CD4-positive, alpha-beta T cell (primary cell): ENCODE measurements at places on chromosomes 16 and 17.

DNA sequence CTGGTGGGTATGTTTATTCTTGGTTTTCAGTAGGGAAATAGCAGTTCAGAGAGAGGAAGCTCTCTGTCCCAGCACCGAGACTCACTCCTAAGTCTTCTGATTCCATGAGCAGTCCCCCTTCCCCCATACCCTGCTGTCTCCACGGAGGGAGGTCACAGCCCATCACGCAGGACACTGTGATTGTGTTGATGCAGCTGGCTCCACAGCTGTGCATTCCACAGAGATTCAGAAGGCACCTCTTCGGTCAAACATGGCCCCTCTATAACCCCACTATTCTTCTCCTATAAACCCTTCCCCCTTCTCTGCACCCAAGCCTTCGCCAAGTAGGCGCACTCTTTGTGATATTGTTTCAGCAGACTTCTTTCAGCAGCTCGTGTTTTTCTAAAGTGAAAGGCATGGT lies 104.3 kb upstream of the HLF start:
- no peak for DNase-seq

GRCh38 chr16:52054326-52054725 lies 492.6 kb downstream of the TOX3 start:
- DNase-seq, result no peak

- DNase-seq, result no peak
Measured at GRCh38 chr17:27356091-27356705, 62.3 kb downstream of the WSB1 start.

GRCh38 chr17:71900621-71901229 lies 220.1 kb upstream of the SOX9 start:
- no peak for DNase-seq

DNA sequence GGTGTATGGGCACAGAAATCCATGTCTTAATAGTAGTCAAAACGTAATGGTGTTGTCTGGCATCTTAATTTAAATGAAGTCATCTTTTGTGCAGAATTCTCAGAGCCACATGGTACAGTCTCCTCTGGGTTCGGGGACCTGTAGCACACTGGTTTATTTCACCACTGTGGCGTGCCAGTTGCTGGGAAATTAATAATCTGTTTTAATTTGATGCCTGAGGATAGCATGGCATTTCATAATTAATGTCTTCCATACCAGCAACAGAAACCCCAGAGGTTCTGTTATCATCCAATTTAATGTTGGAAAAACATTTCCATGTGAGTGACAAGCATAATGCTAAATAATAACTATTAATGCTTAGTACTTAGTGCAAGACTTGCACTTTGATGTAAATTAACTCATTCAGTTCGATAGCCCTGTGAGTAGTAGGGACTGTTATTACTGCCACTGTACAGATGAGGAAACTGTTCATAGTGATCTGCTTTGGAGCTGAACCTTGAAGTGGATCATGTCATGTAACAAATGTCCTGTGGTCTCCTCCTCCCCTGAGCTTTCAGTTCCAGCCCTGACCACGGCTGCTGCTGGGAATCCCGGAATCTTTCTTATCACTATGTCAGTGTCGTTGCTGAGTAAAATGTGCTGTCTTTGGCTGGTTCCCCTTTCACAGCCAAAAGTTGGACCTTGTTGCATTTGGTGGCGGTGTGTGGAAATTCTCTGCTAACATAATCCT lies 51.2 kb downstream of the SNX29 start:
- no peak for DNase-seq

GRCh38 chr17:43720311-43721060 lies 38.1 kb downstream of the SOST start:
- peak; percentile 74 for DNase-seq

DNA sequence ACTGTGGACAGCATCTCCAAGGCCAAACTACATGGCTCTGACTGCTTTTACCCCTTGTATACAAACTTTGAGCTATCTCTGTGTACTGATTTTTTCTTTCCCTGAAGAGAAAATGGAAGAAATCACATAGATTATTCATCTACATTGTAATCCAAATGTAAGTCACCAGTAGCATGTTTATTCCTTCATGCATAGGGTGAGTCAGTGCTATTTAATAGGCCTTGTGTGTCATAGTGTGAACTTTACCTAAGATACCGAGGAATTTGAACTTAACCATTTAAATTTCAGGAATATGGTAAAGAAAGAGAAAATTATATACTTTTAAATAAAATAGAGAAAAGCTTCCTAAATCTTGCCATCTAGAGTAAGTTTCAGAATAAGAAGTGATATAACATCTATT lies 16.5 kb downstream of the PHKB start:
- no peak for DNase-seq

- no peak for DNase-seq
Measured at GRCh38 chr16:85270374-85270773, 158.1 kb upstream of the CIBAR2 start.

- DNase-seq, result no peak
Measured at GRCh38 chr16:620700-621525, 9.9 kb upstream of the WFIKKN1 start.

DNA sequence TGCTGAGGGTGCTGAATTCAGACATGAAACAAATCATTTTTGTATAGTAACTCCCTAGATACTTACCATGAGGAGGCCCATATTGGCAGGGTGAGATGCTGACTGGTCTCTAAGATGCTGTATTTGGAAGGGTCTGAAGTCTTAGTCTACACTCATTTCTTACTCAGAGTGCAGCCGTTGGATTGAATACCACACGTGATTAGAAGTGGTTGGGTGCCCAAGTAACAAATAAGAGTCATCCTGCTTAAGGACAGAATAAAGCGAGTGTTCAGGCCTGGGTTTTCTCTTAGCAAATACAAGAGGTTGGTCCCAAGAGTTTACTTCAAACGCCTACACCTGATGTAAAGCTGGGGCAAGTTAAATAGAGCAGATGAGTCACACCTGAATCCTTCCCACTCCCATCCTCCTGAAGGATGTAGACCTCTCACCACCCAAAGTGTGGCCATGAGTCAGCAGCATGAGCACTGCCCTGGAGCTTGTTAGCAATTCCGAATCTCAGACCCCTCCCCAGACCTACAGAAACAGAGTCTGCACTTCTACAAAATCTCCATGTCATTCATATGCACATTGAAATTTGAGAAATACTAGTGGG lies 284.6 kb upstream of the CDH5 start:
- no peak for DNase-seq

- DNase-seq, result no peak
Measured at GRCh38 chr16:5333991-5334390, 236.4 kb upstream of the EEF2KMT start.

DNA sequence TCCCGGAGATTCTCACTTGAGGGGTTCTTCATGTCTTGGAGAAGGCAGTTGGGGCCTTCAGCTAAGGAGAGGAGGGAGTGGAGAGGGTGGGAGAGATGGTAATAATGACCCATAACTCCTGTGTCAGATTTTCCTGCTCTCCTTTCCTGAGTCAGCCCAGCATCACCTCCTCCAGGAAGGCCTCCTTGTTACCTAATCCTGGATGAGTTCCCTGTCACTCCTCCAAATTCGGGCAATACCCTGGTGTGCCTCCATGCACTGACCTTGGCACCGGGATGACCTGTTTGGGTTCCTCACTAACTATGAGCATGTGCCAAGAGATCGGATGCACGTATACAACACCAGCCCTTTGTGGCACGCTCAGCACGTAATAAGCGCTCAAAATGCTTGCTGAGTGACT lies 38.8 kb downstream of the SDK2 start:
- DNase-seq, result no peak

DNA sequence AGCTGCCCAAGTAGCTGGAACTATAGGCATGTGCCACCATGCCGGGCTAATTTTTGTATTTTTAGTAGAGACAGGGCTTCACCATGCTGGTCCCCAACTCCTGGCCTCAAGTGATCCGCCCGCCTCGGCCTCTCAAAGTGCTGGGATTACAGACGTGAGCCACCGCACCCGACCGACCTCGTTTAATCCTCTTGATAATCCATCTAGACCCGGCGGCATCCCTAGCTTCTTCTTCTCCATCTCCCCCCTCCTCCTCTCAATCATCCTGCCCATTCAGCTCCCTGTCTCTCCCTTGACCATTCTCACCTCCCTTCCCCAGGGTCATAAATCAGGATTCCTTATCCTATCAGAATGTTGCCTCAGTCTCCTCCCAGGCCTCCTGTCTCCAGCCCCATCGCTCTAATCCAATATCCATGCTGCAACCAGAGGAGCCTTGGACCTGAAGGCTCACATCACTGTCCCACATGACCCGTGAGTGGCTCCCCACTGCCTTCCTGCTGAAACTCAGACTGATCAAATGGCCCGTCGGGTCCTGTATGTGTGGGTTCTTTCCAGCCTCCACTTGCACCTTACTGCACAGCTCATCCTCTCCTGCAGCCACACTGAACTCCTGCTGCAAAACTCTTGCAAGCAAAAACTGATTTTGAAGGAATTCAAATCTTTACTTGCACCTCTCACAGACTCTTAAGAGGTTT lies 74.1 kb upstream of the CDH5 start:
- no peak for DNase-seq

- DNase-seq, result no peak
Measured at GRCh38 chr16:65782611-65783600, 583.6 kb upstream of the CDH5 start.

DNA sequence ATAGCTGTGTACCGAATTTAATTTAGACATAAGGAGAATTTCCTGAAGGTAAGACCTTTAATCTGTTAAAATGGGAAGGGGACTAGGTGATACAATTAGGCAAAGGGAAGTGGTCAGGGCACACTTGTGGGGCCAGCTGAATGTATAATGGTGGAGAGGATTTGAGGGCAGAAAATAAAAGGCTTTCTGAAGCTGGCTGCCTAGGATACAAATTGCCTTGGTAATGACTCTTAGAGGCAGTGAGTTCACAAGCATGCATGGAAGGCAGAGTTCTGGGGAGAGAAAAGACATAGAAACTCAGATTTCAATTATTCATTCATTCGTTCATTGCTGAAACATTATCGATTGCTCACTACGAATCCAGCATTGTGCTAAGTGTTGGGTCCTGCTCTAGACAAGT lies 12.4 kb upstream of the NFAT5 start:
- DNase-seq, result no peak

GRCh38 chr16:5206331-5206990 lies 108.9 kb upstream of the EEF2KMT start:
- no peak for DNase-seq

- DNase-seq, result no peak
Measured at GRCh38 chr17:83181991-83182619, 102.7 kb downstream of the METRNL start.

DNA sequence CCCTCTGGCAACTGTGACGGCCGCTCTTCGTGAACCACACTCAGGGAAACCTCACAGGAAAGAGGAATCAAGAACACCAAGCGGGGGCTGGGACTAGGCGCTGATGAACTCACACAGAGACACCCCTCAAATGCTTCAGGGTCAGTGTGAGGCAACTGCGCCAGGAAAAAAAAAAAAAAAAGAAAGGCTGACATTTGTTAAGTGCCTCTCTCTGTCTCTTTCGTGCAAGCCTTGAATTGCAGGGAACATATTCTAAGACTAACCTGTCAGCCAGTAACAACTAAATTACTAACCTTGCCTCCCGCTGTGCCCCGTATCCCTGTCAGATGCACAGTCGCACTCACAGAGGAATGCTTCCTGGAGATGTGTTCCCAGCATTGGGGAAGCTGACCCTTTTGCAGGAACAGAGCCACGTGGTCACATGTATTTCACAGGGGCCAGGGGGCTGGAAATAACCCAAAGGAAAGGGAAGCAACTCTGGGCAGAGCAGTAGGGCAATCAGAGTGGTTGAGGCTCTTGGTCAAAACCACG lies 247.8 kb downstream of the XYLT1 start:
- DNase-seq, result no peak

DNA sequence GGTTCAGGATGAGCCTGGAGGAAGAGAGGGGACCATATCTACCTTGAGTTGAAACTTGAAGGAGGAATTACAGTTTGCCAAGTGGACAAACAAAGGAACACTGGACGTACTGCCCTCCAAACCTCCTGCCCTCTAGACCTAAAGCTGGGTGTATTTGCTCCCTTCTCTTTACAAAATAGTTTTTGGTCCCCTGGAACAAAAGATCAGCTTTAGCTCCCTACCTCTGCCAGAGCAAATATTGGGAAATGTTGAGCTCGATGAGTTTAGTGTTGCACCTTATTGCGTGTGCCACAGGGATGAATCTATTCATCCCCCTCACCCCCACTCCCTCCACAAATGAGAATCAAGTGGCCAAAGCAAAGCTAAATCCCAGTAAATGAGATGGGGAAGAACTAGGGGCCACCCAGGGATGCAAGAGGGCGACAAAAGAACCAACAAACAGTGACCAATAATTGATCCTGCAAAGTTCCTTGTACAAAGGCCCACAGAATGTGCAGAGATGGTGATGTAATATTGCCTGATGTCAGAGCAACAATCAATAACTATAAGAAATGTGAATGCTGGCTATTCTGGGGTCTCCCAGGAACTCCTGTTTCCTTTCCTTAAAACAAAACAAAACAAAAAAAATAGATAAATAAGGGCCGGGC lies 17.2 kb upstream of the TAT start:
- DNase-seq, result no peak

DNA sequence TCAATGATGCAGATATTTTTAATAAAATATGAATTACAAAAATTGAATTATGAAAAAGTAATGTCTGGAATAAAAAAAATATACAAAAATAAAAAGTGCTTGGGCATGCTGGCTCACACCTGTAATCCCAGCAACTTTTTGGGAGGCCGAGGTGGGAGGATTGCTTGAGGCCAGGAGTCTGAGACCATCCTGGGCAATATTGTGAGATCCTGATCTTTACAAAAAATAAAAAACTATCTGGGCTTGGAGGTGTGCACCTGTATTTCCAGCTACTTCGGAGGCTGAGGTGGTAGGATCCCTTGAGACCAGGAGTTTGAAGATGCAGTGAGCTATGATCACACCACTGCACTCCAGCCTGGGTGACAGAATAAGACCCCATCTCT lies 141.8 kb downstream of the NPIPB5 start:
- DNase-seq, result no peak

DNA sequence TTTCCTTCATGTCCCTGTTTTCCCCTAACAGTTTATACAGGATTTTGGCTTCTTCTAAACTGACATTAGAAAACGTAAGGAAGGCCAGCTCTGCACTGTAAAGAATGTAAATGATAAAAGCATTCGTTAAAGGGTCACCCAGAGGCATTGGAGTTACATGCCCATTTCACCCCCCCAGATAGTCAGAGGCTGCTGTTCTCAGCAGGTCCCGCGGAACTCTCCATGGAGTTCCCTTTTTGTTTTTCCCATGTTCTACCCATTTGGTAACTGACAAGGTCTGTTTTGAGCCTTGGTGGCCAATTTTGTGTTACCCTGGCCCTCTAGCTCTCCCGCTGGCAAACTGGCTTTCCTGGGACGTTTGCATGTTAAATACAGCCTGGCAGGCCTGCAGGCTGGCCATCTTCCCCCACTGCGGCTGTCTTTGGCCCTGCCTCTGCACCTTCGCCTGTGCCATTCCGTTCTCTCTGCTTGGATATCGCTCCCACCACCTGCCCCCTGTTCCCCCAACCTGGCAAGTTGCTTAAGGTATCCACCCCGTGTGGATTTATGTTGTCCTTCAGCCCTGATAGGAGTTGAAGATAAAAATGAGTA lies 49.7 kb downstream of the EPN2 start:
- DNase-seq, result no peak
